ENCODE measurements at places on chromosomes 7 and 10.

DNA sequence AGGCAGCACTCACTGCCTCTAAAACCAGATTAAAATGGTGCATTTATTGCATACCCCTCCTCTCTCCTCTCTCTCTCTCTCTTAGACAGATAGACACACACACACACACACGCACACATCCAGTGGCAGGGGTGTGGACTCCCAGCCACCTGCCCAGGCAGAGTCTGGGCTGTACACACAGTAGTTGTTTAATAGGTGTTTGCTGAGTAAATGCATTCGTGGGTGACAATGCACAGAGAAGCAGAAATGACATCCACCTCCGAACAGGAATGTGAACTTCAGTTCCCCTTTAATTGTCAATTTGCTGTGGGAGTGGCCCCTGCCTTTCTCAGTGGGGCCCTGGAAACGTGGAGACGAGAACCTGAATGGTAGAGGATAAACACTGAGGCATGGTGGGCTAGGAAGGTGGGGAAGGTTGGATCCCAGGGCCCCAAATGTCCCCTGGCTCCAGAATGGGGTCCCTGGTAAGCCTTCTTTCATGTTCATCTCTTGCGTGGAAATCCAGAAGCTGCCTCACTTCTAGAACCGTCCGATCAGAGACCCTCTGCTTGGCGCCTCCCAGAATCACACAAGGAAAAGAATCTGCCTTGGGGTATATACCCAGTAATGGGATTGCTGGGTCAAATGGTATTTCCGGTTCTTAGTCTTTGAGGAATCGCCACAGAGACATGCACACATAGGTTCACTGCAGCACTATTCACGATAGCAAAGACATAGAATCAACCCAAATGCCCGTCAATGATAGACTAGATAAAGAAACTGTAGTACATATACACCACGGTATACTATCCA, 58.5 kb upstream of the ECHDC3 start:
- no peak for DNase-seq

- no peak for DNase-seq
These were observed 15.1 kb upstream of the DENND2A start for GRCh38 chr7:140655511-140656408.

DNA sequence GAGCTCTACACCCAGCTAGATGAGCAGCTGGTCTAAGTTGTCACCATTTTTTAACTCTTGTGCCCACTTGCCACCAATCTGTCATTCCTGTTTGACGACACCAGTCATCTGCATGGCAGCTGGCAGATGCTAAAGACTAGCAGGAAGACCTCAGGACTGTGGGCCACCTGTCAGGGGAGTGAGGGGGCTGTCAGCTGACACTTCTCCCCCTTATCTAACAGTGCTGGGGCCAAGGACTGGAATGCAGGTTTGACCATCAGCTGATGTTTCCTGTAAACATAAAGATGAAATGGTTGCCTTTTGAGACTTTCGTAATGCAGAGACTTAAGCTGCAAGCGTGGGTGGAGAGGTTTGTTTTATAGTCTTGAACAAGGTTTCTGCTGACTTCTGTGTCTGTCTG, 93.5 kb downstream of the WNT2 start:
- DNase-seq: no peak

DNA sequence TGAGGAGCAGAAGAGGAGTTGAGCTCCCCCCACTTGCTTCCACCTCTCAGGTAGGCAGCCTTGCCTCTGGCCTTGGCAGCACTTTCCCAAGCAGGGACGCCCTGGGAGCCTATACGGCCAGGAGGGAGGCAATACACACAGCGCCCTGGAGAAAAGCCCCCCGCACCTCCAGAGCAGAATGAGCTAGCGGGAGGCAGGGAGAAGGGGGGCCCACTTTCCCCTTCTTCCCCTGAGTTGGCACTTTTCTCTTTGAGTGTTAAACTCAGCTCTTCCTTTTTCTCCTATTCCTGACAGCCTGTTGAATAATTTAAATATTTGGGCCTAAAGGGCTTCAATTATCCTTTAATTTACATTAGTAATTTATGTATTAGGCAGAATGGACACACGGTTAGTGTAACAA, 35.8 kb downstream of the UNC5B start:
- DNase-seq: no peak

GRCh38 chr10:99964791-99965190, 45.0 kb downstream of the DNMBP start:
- no peak for DNase-seq

DNA sequence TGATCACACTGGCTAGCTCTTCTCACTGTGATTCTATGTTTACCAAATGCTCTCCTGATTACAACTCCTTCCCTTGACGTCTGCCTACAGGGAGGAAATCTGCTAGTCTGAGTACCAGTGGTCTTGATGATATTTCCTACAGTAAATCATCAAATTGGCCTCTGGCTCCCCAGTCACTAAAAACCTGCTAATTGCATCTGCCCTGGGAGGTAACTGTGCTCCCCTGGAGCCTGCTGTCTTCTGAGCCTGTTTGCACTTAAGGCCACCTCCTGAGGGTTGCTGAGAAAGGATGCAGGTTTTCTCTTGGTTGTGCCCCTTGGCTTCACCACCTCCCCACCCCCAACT, 56.0 kb downstream of the ELMO1 start:
- no peak for DNase-seq

GRCh38 chr10:69327463-69328379, 49.4 kb downstream of the HK1 start:
- DNase-seq: peak; percentile 59

GRCh38 chr10:72658696-72659400, 33.0 kb upstream of the MICU1 start:
- DNase-seq: no peak

GRCh38 chr7:90261441-90261840, 16.5 kb downstream of the CFAP69 start:
- no peak for DNase-seq

DNA sequence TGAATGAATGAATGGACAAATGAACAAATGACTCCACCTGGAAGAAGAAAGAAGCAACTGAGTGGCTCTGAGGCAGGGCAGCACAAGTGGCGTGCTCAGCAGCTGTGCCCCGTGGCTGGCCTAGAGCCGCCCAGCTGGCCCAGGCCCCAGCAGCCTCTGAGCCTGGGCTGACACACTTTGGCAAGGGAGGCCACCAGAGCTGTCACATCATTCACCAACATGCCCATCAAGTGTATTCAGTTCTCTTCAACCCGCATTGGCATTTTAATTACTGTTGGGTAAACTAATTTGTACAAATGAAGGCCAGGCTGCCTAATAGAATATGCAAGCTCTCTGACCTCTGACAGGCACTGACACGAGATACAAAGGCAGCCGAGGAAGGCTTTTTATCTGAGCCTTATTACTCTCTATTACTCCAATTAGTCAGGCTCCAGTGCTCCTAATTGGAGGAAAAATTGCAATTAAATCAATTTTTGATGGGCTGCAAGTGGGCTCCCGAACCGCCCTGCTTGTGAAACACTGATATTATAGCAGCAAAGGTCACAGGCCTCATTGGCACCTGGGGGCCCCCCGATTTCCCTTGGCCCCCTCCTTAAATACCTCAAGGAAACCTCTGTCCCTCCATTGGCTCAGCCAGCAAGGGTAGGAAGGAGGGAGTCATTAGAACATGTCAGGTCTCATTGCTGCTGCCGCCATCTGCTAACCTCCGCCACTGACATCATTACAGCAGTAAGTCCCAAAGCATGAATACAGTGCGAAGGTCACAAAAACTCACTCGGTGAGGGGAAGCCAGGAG, 41.9 kb downstream of the DPCD start:
- DNase-seq: no peak

DNA sequence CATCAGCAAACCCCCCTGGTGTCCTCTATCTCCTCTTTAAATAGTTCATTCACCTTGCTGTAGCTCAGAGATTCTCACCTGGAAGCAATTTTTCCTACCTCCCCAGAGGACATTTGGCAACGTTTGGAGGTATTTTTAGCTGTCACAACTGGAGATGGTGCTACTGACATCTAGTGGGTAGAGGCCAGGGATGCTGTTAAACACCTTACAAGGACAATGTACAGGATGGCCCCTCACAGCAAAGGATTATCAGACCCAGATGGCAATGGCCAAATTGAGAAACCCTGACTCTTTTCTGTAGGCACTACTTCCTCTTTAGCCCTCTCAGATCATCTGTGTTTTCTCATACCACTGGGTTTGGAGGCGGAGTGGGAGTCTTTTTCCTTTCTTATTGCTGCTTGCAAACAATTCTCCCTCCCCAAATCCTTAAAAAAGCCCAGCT, 13.2 kb upstream of the TRA2A start:
- DNase-seq: peak; percentile 45

- DNase-seq: no peak
These were observed 1020.2 kb upstream of the C7orf33 start for GRCh38 chr7:147570390-147570789.

DNA sequence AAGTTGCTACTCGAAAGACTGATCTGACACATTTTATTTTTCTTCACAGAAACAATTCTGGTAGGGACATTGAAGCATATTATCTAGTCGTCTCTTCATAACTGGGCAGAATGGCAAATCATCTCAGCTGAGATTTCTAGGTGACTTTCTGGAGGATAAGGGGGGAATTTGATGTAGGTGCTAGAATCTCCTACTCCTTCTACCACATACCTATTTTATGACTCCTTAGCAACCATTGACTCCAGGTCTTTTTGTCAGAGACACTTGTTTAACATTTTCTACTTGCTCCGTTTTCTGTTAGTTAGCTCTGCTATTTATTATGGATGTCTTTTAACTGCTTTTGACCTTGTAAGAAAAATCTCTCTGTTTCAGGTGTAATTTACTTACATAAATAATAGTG, 380.9 kb upstream of the SEMA3C start:
- DNase-seq: no peak

GRCh38 chr7:81410471-81411117, 359.3 kb downstream of the HGF start:
- no peak for DNase-seq

- no peak for DNase-seq
These were observed 29.1 kb downstream of the CHCHD3 start for GRCh38 chr7:133052826-133053225.

DNA sequence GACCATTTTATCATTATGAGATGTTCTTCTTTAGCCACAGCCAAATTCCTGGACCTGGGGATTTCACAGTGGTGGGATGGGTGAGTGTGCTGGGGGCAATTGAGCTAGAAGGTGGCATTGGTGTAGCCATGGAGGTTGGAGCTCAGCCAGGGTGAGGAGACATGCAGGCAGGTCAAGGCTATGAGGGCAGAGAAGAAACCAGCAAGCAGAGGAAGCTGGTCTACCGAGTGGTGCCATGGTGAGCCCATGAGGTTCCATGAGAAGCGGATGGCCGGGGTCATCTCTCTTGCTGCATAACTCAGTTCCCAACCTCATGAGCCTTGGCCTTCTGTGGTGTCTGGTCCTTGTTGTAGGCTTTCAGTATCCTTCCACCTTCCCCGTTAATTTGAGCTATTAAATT, 91.4 kb downstream of the CARD11 start:
- DNase-seq: no peak

DNA sequence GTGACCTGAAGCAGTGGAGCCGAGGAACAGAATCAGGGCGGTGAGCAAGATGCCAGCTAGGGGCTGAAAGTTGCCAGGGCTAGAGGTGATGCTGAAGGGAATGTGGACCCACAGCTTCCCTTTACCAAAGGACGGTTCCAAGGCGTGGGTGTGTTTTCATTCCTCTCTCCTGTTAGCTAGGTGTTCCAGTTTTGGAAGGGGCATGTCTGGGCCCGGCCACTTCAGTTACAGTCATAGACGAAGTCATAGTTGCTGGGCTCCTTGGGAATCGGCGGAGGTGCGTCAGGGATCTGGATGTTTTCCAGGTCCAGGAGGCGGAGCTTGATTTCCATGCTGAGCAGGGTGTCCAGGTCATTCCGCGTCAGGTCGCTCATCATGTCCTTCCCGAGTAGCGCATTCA, 131.0 kb upstream of the AOAH start:
- no peak for DNase-seq

DNA sequence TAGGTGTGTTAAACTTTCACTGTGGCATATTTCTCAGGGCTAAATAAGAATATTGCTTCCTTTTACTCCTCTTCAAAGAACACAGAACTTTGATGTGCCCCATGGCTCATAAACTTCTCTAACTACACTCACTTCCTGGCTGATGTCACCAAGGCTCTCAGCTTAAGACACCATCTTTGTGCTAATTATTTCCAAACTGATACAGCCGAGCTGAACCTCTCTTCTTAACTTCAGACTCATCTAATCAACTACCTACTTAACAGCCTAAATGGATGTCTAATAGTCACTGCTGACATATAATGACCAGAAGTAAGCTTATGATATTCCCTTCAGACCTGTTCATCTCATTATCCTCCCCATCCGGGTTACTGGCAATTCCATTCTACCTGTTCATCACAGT, 3.6 kb downstream of the C10orf67 start:
- no peak for DNase-seq

- no peak for DNase-seq
These were observed 30.3 kb downstream of the C1GALT1 start for GRCh38 chr7:7212612-7213011.

DNA sequence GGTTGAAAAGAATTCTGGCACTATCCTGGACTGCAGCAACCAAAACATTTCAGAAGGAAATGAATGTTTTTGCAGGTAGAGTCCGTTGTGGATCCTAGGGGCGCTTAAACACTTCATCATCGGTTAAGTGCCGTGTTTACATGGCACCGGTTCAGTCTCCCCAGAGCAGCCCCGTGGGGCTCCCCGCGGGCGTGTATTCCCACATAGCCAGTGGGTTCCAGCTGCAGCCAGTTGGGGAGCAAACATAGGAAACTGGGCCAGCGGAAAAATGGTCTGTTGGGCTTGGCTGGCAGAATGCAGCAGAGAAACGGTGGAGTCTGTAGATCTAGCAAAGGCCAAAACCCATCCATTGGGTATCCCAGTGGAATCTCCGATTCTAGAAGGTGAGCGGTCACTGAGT, 113.0 kb upstream of the SH2B2 start:
- DNase-seq: no peak

DNA sequence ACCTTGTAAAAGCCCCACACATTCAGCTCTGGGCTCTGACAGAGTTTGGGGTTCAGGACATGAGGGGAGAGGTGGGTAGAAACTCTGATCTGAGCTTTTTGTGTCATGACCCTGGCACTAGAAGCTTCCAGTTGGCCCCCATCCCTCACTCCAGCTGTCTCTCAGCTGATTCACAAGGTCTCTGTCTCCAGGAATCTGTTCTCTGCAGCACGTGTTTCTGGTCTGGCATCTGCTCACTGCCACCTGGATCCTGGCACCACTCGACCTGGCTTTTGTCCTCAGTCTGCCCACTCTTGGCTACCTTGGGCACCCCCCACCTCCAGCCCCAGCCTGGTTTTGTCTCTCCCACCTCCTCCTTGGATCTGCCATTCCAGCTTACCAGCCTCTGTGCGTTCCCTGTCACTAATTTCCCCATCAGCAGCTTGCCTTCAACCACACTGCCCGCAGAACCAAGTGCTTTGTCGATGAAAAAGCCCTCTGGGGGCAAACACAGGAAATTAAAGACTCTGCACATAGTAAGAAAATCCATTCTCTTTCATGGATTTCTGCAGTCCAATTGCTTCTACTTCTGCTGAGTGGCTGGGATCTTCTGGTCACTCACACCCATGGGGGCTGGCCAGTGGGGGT, 18.3 kb upstream of the ADCYAP1R1 start:
- no peak for DNase-seq

GRCh38 chr7:155984609-155985405, 172.5 kb upstream of the SHH start:
- no peak for DNase-seq

All from GM13976 (cell line).